ENCODE measurements at places on chromosomes 7 and 10.

DNA sequence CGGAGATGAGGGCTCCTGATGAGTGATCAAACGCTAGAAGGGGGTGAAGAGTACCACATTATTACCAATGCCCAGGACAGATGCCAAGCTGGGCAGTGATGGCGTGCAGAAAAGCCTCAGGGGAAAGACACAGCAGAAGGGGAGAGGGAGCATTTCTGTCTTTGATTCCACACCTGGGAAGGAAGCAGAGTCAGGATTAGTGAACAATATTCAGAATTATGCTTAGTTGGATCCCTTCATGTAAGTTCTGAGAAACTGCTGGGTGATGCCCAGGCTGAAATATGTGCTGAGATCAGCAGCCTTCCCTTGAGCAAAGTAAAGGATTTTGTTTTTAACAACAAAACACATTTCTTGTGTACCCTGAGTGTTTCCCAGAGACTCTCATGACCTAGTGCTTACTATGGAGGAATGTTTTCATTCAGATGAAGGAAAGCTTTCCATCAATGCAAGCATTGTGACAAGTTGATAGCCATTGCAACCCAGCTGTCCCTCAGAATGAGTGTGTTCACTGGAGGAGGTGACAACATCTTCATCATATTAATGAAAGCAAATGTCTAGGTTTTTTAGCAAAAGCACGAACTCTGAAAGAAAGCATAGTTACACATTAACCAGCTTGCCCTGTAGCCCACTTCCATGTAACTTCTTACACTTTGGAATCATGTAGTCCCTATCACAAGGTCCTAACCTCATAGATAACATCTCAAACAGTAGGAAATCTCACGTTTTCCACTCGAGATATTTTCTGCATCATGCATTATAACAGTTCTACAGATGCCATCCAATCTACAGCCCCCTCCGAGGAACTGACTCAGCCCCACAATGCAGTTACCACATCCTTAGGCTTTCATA, 23.8 kb upstream of the AKR1C1 start:
- no peak for DNase-seq

DNA sequence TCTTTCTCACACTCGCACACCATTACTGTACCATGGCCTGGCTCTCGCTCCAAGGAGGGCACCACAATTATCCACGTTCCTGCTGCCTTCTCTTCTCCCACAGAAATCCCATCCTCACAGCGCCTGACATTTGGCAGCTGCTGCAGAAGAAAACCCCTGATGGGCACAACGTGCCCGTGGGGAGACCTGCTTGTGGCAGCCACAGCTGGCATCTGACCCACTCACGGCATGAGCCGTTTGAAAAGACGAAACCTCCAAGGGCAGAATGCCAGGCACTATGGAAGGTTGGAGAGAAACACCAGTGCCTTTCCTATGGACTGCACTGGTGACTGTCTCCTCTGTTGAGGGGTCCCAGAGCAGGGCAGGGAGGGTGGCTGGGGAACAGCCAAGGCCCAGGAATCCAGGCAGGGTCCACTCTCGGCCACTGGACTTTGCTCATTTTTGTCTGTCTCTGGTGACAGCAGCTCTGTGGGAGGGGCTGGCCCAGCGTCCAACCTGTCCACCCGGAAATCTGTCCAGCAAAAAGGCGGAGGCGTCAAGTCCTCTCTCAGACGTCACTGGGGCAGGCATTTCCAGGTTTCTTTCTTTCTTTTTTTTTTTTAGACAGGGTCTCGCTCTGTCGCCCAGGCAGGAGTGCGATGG, 61.0 kb upstream of the MKRN1 start:
- DNase-seq: peak; percentile 20

DNA sequence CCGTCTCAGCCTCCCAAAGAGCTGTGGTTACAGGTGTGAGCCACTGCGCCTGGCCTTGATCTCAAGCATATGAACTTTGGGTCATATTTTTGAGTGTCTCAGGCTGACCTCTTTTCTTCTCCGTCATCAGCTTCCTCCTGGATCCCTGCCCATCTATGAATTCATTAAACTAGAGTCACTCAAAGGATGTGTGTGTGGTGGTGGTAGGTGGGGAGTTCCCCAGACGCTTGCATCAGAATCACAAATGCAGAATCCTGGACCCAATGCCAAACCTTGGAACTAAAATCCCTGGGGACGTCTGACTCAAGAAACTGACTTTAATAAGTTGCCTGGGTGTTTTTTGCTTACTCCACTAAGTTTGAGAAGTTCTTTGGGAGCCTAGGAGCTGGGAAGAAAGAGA, 6.7 kb upstream of the CREB5 start:
- DNase-seq: no peak

GRCh38 chr7:41942468-41943093, 239.7 kb upstream of the INHBA start:
- DNase-seq: peak; percentile 60

DNA sequence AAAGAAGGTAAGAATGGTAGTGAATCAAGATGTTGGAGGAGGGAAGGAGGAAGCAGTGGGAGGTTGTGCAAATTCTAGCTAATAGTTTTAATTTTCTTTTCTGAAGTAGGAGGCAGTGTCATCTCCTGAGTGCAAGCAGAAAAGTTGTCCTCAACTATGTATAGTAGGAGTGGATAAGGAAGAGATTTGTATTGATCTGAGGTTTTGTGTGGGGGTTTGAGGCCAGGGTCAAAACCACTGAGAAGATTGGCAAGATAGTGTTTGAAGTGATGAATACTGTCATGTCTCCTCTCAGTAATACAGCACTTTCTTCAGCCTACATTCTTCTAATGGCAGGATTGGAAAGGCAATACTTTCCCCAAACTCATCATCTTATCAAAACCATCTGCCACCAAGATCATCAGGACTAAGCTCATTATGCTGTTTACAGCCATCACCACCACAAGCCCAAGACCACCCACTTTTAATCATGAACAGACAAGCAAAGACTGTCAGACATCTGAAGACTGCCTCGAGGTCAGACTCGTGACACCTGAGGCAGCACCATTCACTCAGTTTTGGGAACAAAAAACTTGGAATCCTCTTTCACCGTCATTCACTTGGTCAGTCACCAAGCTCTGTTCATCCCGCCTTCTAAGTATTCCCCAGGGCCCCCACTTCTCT, 1.5 kb upstream of the MIOS start:
- DNase-seq: no peak

GRCh38 chr7:134312717-134313116, 4.0 kb downstream of the SLC35B4 start:
- DNase-seq: no peak

DNA sequence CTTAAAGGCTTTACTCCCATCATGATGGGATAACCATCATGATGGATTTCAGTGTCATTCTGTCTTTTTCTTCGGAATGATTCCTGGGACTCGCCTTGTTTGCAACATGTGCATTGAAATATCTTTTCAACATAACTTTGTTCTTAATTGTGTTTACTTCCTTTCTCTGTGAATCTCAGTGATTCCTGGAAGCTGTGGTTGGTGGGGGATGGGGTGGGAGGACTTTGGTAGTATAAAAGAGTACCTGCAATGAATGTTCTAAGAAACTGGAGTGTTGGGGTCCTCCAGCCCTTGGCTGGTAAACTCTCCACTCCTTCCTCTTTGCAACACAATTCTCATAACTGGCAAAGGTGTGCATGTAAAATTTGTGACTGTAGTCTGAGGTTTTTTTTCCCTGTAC, 11.5 kb upstream of the SH2D4B start:
- no peak for DNase-seq

GRCh38 chr10:126696684-126697083, 26.2 kb upstream of the C10orf90 start:
- DNase-seq: no peak

- DNase-seq: no peak
These were observed 8.9 kb downstream of the LCOR start for GRCh38 chr10:96840841-96841518.

DNA sequence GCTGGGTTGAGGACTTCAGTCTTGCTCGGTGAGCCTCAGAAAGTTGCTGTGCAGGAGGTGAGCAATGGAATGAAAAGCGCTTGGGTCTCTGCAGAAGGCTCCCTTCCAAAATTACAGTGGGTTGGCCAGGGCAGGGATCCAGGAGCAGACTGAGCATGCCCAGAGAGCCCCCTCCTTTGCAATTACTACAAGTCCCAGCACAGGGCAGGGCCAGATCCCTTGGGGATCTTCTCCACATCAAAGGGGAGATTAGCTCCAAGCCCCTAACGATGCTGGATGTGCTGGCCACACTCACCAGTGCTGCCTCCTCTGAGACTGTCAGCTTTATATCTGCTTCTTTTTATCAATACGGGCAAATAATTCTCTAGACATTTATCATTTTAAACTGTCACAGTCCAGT, 337.5 kb downstream of the RPS24 start:
- DNase-seq: peak; percentile 71

DNA sequence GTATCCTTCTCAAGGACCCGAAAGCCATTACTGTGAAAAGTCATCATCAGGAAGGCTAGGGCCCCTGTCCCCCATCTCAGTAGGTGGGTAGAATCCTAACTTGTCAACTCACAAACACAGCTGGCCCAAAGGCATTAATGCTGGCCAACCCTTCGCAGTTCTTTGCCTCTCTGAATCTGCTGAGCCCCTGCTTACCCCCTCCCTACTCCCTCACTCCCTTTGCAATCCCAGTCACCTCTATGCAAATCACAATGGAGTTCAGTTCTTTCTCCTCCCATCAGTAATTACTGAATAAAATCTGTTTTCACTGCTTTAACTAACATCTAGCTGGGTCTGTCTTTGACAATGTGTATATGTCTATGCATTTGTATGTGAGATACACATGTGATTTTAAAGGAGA, 38.1 kb upstream of the AOAH start:
- DNase-seq: peak; percentile 28

- DNase-seq: no peak
These were observed 85.2 kb upstream of the CACNA2D1 start for GRCh38 chr7:82528577-82529310.

- no peak for DNase-seq
These were observed 831 bp downstream of the CCDC7 start for GRCh38 chr10:32446536-32447406.

DNA sequence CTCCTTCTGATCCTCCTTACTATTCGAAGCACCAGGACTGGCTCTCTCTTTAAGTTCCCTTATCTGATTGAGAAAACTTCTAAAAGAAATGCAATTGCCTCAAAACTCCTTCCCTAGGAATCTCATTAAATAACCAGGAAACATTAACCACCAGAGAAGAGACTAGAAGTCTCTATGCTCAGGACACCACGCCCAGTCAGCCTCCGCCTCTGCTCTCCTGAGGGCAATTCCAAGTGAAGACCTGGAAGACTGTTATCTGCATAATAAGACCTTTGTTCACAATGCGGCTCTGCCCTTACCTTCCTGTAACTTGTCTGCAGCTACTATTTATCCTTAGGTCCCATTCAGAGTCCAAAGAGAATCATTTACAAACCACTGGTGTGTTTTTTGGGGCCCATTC, 78.8 kb downstream of the ELMO1 start:
- no peak for DNase-seq

GRCh38 chr7:136138991-136139390, 161.8 kb upstream of the MTPN start:
- DNase-seq: no peak

DNA sequence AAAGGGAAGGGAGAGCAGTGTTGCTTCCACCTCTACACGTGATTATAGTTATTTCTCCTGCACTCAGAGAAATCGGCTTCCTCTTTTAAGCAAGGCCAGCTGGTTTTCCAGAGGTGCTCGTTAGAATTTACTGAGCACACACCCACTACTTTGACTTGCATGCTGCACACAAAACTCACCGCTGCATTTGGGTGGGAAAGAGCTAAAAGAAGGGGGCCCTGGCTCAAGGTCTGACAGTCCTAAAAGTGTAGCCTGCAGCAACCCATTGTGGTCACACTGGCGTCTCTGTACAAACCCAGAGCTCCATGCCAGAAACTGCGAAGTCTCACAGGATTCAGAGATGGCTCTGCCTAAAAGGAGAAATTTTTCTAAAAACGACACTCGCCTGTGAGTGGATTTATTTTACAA, 133.7 kb downstream of the SLC25A13 start:
- no peak for DNase-seq

- no peak for DNase-seq
These were observed 270.5 kb upstream of the MKLN1 start for GRCh38 chr7:131057015-131057793.

DNA sequence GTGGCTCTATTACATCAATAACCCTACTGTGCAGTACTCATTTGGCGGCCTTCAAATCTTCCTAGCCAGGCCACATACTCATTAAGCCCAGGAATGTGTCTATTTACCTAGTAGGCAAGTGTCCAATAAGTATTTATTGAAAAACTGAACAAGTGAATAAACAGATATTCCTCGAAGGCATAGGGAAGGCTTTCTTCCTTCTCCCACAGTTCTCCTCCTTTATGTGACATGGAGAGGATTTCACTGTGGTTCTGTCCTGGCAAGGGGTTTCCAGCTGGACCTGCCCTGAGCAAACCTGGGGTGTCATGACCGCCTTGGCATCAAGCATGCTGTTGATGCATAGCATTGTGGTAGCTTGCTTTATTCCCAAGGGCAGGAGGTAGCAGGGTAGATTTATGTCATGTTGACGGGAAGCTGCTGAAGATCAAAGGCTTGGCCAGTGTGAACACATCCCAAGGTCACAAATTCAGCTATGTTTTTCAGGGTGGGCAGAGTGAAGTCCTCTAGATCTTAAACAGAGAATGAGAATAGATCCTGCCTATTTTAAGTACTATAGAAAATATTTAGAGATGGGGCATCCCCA, 195.1 kb downstream of the INHBA start:
- no peak for DNase-seq
